Mucosa of gallbladder (tissue), 1 donor: ENCODE measurements at places on chromosomes 11 and 22.

DNA sequence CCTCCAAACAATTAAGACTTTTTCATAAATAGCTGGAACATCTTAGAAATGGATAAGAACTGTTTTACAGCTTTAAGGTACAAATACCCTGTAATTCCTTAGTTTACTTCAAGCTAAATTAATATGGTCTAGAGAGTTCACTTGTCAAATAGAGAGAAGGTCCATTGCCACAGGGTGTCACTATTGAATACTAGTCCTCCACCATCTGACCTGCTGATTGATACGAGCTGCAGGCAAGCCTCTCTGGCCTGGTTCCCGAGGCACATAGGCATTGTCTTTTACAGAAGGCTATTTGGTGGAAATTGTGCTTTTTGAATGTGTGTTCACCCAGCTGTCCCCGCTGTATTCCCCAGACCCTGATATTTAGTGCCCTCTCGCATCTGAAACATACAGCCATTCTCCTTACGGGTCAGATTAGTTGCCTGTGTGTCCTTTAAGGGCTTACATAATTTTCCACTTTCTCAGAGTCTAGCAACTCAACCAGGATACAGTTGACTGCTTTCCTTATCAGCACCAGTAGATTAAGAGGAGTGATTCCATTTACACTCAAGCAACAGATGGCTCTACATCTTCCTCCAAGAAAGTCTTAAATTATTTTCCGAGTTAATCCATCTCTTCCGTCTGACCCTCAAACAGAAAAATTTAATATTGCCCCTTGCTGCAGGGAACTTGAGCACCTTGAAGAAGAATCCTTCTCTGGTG, 788.8 kb upstream of the FAT3 start:
- no peak for DNase-seq

DNA sequence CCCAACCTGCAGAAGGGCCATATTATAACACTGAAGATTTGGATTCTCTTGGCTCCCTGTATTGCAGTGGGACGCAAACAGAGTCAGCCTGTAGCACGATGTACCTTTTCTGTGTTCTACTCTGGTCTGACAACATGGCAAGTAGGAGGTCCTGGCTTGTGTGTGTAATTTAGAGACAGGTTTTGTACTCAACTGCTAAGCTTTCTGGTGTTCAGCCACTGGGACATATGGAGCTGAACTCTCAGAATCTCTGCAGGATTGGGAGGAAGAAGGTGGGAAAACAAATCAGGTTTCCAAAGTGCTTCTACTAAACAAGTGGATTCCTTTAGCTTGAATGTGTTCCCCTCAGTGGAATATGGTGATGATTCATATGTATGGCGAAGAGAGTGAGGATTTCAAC, 192.5 kb upstream of the MTMR2 start:
- no peak for DNase-seq

DNA sequence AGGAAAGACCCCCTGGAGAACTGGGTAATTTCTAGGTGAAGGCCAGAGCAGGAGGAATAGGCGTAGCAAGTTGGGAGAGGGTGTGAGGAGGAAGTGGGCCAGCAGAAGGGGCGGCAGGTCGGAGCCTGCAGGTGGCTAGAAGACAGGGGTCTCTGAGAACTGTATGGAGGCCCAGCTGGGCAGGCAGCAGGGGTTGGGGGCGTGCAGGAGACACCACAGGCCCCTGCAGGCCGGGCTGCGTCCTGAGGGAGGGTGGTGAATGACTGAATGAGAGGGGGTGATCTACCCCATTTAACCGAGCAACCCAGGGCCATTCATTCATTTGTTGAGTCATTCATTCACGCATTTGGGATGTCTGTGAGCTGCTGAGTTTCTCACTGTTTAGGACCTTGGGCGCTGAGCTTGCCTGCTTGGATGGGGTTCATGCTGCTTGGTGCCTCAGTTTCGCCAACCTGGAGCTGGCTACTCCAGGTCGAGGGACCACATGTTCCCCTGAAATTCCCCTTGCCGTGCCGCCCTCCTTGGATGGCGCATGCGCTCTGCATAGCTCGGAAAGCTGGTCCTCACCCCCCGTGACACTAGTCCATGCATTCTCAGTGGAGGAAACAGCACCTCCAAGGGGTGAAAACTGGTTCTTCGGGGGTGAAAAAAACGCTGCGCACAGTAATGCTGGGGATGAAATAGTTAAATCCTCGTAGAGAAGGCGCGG, 15.6 kb downstream of the MPPED1 start:
- no peak for DNase-seq

GRCh38 chr11:123235117-123235655, 40.1 kb upstream of the CLMP start:
- no peak for DNase-seq

DNA sequence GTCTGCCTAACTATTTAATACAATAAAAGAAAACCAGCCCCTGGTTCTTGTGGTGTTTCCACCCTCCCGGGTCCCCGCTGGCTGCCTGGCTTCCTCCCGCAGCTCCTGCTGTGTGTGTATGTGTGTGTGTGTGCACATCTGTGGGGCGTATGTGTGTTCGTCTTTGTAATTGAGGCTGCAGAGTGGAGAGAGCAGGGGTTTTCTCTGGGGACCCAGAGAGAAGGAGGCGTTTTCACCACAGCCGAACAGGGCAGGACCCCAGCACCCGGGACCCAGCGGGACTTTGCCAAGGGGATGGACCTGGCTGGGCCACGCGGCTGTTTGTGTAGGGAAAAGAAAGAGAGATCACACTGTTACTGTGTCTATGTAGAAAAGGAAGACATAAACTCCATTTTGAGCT, 42.7 kb downstream of the IGLL1 start:
- no peak for DNase-seq

GRCh38 chr11:8732324-8732670, 49.7 kb downstream of the RPL27A start:
- DNase-seq, result no peak

- no peak for DNase-seq
These were observed 619.1 kb downstream of the METTL15 start for GRCh38 chr11:28727254-28727653.

DNA sequence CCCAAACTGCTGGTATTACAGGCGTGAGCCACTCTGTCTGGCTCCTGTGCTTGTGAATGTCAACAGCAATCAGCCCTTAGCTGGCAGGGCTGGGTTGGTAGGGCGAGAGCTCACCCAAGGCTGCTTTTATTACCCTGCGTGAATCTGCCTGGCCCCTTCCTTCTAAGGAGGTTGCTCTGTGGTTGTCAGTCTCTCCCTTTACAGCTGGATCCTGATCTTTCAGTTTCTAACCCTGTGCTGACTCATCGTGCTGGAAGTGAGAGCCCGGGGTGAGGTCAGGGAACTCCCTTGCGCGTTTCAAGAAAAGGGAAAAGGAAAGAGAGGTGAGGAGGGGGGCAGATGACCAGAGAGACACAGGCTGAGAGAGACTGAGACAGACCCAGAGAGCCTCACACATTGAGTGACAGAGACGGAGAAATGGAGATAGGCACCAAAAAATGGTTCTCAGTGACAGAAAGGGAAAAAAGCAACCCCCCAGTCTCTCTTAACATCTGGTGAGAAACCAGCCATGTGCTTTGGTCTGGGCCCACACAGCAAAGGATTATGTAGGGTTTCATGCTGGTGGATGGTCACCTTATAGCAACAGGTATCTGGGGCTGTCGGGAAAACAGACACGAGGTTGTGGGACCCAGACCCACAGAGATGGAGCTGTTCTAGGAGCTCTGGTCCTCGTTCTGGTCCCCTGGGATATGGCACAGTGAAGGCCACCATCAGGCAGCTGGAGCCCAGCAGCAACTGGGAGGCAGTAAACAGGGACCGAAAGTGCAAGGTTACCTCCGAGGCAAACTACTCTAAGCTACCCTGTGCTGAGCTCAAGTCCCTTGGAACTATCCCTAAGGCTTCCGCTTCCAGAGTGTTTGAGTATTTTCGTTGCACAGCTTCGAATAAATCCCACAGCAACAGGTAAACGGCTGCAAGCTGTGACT, 2.5 kb downstream of the TCN2 start:
- peak; percentile 52 for DNase-seq

GRCh38 chr11:70078781-70079616, 882 bp downstream of the ANO1 start:
- DNase-seq, result no peak

- DNase-seq, result no peak
These were observed 479.8 kb downstream of the OPCML start for GRCh38 chr11:133052537-133052936.

DNA sequence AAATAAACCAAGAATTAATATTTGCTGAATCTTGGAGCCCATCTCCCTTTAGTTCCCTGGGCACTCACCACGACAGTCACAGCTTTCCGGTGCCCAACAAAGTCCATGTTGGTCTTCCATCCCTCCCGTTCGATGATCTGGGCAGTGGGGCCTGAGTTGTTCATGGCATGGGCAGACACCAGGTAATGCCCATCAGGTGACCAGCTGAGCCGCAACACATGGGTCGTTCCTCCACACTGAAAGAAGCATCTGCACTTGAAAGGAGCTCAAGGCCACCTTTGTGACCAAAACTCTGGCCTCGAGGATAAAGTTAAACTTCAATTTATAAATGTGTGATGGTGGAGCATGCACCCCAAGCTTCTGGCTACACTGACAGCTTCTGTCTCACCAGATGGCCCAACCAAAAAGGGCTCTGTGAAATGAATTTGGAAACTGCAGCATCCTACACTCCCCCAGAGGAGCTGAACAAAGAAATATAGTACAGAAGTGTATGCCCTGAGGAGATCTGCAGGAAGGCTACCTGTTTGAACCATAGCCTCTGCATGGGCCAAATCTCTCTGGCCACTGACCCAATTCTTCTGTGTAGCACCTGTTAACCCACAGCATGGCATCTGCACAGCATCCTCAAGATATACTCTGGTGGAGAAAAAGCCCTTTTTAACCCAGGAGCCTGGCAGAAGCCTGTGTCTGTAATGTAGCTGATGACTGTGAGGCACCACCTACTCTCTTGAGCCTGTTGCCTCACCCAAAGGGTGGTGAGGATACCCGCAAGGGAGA, 37.1 kb downstream of the HIRA start:
- no peak for DNase-seq

DNA sequence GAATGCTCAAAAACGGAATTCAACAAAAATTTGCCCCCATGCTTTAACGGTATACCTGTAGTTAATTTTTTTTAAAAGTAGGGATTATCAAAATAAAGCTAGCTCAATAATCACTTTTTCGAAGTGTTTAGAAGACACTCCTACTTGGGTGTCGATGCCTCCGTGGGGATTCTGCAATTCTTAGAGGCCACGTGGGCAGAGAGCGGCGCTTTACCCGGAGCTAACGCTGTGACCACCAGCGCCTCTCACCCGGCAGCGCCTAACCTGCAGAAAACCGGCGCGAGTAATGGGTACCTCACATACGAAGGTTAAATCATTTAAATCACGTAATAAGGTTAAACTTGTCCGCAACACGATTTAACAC, 583 bp downstream of the TAF1D start:
- peak; percentile 42 for DNase-seq

DNA sequence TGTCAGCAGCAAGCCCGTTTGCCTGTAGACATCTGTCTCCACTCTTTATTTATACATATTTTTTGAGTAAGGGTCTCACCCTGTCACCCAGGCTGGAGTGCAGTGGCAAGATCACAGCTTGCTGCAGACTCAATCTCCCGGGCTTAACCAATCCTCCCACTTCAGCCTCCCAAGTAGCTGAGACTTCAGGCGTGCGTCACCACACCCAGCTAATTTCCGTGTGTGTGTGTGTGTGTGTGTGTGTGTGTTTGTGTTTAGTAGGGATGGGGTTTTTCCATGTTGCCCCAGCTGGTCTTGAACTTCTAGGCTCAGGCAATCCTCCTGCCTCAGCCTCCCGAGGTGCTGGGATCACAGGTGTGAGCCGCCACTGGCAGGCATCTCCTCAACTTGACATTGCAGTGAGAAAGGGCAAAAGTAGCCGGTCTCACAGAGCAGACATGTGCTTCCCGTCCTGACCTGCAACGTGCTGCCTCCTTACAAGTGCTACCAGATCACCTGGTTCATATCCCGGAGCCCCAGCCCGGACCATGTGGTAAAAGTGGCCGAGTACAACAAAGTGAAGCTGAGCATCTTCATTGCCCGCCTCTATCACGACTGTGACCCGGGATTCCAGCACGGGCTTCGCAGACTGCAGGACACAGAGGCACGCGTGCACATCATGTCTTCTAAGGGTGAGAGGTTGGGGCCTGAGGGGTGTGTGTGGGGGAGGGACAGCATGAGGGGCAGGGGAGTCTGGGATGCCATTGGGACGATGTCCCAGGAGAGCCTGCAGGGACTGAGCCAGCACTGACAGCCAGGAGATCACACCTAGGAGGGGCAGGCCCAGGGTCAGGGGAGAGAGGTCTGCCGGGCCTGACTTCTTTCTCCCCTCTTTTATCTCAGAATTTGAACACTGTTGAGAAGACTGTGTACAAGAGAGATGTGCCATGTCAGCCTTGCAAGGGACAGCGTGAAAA, 5.6 kb upstream of the APOBEC3H start:
- no peak for DNase-seq

DNA sequence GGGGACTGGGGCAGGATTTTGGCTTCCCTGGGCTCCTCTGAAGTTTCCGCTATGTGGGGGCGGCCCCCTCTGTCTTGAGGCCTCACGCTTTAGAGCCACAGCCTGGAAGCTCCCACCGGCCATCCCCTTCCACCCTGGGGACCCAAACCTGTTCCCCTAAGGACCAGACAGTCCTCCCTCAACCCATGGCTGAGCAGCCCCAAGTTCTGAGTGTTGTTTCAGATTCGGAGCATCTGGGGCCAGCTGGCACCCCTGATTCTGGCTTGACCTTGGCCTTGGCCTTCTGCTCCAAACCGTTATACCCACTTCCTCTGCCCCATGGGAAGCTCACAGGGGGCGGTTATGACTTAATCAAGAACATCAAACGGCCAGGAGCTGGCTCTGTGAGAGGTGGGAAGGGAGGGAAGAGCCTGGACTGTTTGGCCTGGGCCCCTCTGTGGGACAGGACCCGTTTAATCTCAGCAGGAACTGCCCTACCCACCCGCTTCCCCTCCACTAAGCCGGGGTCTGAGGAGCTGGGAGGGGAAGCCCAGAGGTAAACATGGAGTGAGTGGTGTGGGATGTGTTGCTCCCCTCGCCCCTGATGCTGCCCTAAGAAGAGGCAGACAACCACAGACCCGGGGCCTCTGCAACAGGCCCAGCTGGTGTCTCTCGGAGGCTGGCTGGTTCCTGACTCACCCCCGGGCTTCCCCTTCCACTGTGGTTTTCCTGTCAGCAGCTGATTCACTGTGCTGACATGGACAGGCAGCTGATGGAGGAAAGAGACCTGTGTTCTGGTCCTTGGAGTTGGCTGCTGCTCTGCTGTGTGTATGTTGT, 3.4 kb downstream of the CD82 start:
- DNase-seq, result peak; percentile 77

GRCh38 chr11:25200925-25201324, 704.1 kb downstream of the LUZP2 start:
- DNase-seq, result no peak

GRCh38 chr11:95045812-95046211, 3.4 kb upstream of the KDM4F start:
- DNase-seq, result no peak

GRCh38 chr11:47184711-47185304, 1.4 kb downstream of the PACSIN3 start:
- no peak for DNase-seq

- DNase-seq, result no peak
These were observed 66.4 kb downstream of the DGCR2 start for GRCh38 chr22:19055801-19056200.

- DNase-seq, result no peak
These were observed 6.8 kb upstream of the ALX4 start for GRCh38 chr11:44316659-44317240.

- DNase-seq, result no peak
These were observed 100.8 kb upstream of the CLPB start for GRCh38 chr11:72535194-72535547.

GRCh38 chr22:22025320-22026156, 43.0 kb upstream of the TOP3B start:
- DNase-seq, result no peak

GRCh38 chr11:90747057-90747456, 524.2 kb upstream of the CHORDC1 start:
- DNase-seq, result no peak

GRCh38 chr11:32289701-32290100, 145.6 kb downstream of the WT1 start:
- no peak for DNase-seq
